CD4-positive, alpha-beta T cell treated with Interleukin-17A for 1 hour (primary cell): ENCODE measurements at places on chromosomes 5 and 9.
A peak's percentile ranks its signal among the peaks of the same experiment; 100 is the strongest.

DNA sequence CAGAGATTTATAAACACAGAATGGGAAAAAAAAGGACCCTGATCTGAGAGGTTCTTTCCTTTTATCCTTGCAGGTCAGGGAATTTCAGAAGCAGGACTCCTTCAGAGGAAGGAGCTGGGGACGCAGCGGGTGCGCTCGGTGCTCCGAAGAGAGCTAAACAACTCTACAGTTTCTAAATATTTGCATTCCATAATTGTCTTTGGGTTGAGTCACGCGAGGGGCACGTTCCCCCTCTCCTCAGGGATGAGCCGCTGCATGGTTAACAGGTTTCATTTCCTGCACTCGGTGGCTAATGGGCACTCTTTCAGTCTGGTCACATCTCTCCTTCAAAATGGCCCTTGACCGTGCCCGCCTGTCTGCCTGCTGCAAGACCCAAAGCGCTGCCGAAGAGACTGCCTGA is 165.0 kb upstream of the HMHB1 start:
- DNase-seq, result no peak

- DNase-seq, result no peak
Measured at GRCh38 chr9:116844621-116845020, 157.5 kb downstream of the TRIM32 start.

- DNase-seq, result no peak
Measured at GRCh38 chr5:151107738-151108520, 27.1 kb upstream of the TNIP1 start.

DNA sequence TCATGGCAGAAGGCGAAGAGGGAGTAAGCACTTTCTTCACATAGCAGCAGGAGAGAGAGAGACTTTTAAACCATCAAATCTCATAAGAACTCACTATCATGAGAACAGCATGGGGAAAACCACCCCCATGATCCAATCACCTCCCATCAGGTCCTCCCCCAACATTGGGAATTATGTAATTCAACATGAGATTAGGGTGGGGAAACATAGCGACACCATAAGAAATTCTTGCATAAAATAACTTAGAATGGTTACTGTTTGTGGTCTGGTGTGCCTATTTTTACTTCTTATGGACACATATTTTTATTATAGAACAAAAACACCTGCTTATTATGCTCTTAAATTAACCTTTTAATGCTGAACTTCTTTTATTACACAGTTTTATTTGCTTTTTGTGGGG is 298.1 kb downstream of the PJA2 start:
- no peak for DNase-seq

DNA sequence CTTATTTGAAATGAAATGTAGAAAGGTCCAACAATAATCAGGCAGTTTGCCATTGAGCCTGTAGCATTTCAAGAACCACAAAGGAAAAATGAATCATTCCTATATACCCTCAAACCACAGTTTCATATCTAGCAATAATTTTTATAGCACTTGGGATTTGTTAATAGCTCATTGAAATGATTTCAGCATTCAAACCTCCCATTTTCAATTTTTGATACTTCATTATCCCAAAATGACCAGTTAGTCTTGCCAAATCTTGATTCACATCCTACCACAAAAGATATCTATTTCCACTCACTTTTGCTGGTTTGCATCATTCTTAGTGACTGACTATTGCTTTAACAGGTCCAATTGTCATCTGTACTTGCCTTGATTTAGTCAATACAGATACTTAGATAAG is 790.1 kb downstream of the TLE1 start:
- DNase-seq, result no peak

DNA sequence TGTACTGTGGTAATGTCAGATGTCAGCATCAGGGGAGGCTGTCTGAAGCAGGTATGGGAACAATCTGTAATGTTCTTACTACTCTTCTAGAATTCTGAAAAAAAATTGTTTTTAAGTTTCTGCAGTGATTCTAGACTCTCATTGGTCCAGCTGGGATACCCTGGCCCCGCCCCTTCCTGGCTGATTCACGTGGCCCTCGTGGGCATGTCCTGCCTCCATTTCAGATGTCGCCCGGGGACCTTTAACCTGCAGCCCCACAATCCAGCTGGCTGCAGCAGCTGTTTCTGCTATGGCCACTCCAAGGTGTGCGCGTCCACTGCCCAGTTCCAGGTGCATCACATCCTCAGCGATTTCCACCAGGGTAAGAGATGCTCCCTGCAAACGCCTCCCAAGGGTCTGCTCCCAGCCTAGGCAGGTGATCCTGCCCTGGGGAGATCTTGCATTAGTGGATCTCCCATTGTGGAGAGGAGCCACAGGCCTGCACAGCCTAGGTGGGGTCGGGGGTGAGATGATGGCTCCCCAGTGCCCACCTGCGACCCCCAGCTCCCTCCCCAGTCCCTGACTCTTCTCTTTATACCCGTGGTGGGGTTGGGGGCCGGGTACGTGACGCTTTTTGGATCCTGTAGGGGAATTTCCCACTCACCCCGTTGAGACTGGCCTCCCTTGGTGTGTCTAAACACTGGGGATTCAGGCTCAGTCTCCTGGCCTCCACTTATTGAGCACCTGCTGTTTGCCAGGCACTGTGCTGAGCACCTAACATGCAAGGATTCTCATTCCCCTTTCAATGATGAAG is 36.5 kb downstream of the LAMC3 start:
- peak; percentile 3 for DNase-seq
